ENCODE measurements at places on chromosomes 7 and 10. TPM values are rescaled to one million over a fixed set of nuclear protein-coding genes. Genes with fewer than 3 reads are reported as not detected.

- no peak overlapping the region for H3K27ac ChIP-seq
- peaks cover 65% of the 10 kb centered on the region for H3K27me3 ChIP-seq
- no peak for DNase-seq
- no peak overlapping the region for H3K4me3 ChIP-seq
Measured at GRCh38 chr7:155508376-155509358, 37.7 kb downstream of the CNPY1 start.

DNA sequence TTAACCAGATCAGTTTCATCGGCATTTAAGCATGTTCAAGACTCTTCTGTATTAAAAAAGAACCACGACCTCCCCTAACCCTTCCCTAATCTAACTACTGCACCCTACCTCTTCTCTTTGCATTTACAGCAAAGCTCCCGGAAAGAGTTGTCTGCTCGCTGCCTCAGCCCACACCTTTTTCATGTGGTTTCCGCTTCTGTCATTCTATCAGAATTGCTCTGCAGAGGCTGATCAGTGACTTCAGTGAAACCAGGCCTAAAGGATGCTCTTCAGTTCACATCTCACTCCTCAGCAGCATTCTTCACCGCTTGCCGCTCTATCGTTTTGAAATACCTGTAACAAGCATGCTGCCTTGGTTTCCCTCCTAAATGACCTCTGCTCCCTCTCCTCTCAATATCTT is 160.9 kb downstream of the SDK1 start:
- peaks cover 37% of the 10 kb centered on the region for H3K4me1 ChIP-seq

The SKIDA1 gene
- total RNA-seq: 0.35 TPM

The NEBL gene
- 0.11 TPM for total RNA-seq

The HMX2 gene
- not detected for total RNA-seq

The BHLHA15 gene
- total RNA-seq: not detected

All from CD8-positive, alpha-beta memory T cell (primary cell).